ENCODE measurements at places on chromosomes 11 and 22. TPM values are rescaled to one million over a fixed set of nuclear protein-coding genes. Genes with fewer than 3 reads are reported as not detected.

ARHGEF17 gene
- total RNA-seq = 39.8 TPM

OR8G5 gene
- not detected for total RNA-seq

TH gene
- total RNA-seq = not detected

MRGPRX4 gene
- total RNA-seq = not detected

F2 gene
- not detected for total RNA-seq

APLNR gene
- 0.65 TPM for total RNA-seq

GRAP2 gene
- total RNA-seq = not detected

CCDC81 gene
- 0.08 TPM for total RNA-seq

UFD1 gene
- 31.2 TPM for total RNA-seq

MPPED2 gene
- total RNA-seq = 0.13 TPM

SHISA8 gene
- not detected for total RNA-seq

GAL3ST3 gene
- total RNA-seq = 0.91 TPM

MPEG1 gene
- total RNA-seq = not detected

PRR33 gene
- not detected for total RNA-seq

LRFN4 gene
- total RNA-seq = 32.2 TPM

HEPN1 gene
- total RNA-seq = not detected
